Kidney (tissue), 22 donors: ENCODE measurements at places on chromosomes 2 and 18. TPM values are rescaled to one million over a fixed set of nuclear protein-coding genes. Genes with fewer than 3 reads are reported as not detected.
A peak's percentile ranks its signal among the peaks of the same experiment; 100 is the strongest.

DNA sequence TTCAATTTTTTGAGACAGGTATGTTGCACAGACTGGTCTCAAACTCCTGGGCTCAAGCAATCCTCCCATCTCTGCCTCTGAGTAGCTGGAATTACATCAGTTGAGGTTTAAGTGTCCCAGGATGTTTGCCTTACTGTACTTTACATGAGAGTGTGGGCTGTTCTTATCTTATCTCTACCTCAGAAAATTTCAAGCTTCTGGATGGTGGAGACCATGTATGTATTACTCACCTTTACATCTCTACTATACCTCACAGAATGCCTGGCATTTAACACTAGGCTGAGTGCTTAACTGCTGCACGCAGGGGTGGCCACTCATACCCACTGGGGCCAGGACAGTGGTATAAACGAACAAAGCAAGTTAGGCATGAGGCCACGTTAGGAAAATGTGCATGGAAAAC is 272.0 kb upstream of the RAB12 start:
- no peak for DNase-seq

- no peak for DNase-seq
These were observed 157.4 kb downstream of the TAF4B start for GRCh38 chr18:26383454-26384270.

DNA sequence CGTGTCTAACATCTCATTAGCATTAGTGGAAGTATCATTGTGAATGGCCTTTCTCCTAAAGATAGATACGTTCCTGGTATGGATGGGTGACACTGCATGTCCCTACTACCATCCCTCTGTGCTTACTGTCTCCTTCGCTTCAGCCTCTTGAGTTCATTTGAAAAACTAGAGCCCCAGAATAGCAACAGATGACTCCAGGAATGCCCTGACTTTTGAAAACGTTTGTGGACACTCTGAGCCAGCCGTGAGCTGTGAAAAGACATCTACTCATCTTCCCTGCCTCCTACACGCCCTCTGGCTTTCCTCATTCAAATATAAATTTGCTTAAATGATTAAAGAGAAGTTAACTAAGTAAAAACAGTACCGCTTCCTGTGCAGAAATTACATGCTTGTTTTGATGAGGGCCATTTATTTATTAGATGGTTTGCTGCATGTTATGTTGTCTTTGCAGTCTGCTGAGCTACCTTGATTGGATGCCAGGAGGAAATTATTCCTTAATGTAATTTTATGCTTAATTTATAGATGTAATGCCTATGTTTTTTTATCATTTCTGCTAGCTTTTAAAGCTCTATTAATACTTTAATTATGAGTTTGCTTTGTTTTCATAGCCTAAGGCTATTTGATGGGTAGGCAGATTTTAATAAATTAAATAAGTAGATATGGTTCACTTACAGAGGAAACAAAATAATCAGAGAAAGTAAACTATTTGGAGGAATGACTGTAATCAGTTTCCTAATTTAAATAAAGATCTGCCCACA is 32.1 kb upstream of the MYO3B start:
- DNase-seq = no peak

The MIB1 gene
- total RNA-seq = 38.6 TPM

- DNase-seq = no peak
These were observed 42.0 kb upstream of the STK17B start for GRCh38 chr2:196213252-196213980.

The SIX3 gene
- total RNA-seq = 0.16 TPM

The TCF23 gene
- total RNA-seq = 0.38 TPM

- no peak for DNase-seq
These were observed 124.8 kb downstream of the EPHA4 start for GRCh38 chr2:221447310-221447709.

The PPP1CB gene
- 358 TPM for total RNA-seq

GRCh38 chr18:35142275-35142615 is 98.6 kb upstream of the ZNF397 start:
- DNase-seq = peak; percentile 46

The SH3BP4 gene
- total RNA-seq = 52.9 TPM

- DNase-seq = no peak
These were observed 1.1 kb downstream of the KANSL1L start for GRCh38 chr2:210170196-210170445.

DNA sequence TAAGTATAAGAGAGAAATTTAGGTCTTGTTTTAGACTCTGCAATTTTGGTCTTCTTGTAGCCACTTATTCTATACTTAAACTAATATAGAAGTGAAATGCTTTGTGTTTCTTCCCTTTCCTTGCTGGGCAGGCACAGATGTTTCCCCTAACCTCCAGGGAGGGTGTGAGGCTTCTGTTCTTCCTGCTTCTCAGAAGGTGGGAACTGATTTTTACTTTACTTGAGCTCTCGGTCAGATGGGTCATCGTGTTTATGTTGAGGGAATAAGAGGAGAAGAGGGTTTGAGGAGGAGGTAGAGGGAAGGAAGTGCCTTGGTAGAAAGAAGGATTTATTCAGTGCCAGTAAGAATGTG is 92.5 kb upstream of the CXCR4 start:
- no peak for DNase-seq

GRCh38 chr2:129716781-129717559 is 262.5 kb upstream of the RAB6C start:
- DNase-seq = no peak
